Omental fat pad (tissue), 4 donors: ENCODE measurements at places on chromosomes 6 and 20.

DNA sequence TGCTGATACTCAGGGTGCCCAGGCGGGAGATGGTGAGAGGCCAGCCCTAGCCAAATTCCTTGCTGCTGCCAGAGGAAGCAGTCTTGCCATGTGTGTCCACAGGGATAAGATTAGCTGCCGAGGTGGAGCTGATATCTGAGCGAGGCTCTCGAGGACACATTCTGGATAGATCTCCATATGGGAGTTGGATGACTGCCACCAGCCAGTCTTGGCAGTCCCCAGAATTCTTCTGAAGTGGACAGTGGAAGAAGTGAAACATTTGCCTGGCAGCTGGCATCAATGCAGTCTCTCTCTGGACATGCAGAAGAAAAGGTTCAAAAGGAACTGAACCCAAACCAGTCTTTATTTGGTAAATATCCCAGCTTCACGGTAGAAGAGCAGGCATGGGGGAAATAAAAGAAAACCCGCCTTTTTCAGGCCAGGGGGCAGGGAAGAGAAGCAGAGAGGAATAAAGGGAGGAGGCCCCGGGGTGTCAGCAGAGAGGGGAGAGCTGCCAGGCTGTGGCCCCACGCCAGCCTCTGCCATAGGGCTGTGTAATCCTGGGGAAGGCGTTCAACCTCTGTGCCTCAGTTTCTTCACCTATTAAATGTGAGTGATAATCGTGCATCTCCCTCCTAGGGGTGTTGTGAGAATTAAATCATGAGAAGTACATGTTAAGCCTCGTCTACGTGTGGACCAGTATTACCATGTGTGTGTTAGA is 3.7 kb upstream of the FUCA2 start:
- no peak for DNase-seq

- no peak for DNase-seq
Observed at GRCh38 chr6:167826896-167827582, at the start of gene AFDN. Gene AFDN, plus strand, starts transcription at chr6:167826911. Its CDS starts 222 bp downstream, at chr6:167827133.

- no peak for DNase-seq
Observed at GRCh38 chr6:21091411-21091810, 502.1 kb upstream of the SOX4 start.

- no peak for DNase-seq
Observed at GRCh38 chr20:63090682-63091571, 84.2 kb upstream of the BHLHE23 start.
